ENCODE measurements at places on chromosomes 1 and 21. TPM values are rescaled to one million over a fixed set of nuclear protein-coding genes. Genes with fewer than 3 reads are reported as not detected.

The WNT3A gene
- not detected for total RNA-seq

The RCSD1 gene
- total RNA-seq = 42.7 TPM

The JAM2 gene
- 23.7 TPM for total RNA-seq

The DCLRE1B gene
- total RNA-seq = 2.1 TPM

The CFAP126 gene
- not detected for total RNA-seq

The ST6GALNAC5 gene
- 0.41 TPM for total RNA-seq

- no peaks in the 10 kb centered on the region for H3K36me3 ChIP-seq
- no peak for DNase-seq
- no peaks in the 10 kb centered on the region for H3K4me1 ChIP-seq
- H3K27me3 ChIP-seq = peaks cover 15% of the 10 kb centered on the region
- H3K4me3 ChIP-seq = no peak overlapping the region
Measured at GRCh38 chr1:207404849-207405525, 49.1 kb upstream of the CR2 start.

DNA sequence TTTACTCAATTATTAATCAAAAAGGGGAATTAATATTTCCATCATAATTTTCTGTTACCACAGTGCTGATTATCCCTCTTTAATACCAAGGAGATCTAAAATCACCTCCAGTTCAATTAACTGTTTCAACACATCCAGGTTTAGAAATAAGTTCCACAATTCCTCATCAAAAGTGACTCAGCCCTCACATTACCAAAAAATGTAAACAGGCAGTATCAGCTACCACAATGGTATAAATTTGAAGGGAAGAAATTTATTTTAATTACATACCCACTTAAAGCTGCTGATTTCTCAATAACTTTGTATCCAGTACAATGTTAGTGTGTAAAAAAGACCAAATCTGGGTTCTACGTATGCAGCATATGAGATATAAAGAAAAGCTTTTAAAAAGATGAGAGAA is 51.9 kb downstream of the EIF4G3 start:
- H3K27ac ChIP-seq = no peak overlapping the region
- no peak for DNase-seq
- H3K36me3 ChIP-seq = peaks cover 15% of the 10 kb centered on the region

GRCh38 chr1:109959974-109960744 is 24.4 kb upstream of the AHCYL1 start:
- no peaks in the 10 kb centered on the region for H3K36me3 ChIP-seq
- DNase-seq = no peak

DNA sequence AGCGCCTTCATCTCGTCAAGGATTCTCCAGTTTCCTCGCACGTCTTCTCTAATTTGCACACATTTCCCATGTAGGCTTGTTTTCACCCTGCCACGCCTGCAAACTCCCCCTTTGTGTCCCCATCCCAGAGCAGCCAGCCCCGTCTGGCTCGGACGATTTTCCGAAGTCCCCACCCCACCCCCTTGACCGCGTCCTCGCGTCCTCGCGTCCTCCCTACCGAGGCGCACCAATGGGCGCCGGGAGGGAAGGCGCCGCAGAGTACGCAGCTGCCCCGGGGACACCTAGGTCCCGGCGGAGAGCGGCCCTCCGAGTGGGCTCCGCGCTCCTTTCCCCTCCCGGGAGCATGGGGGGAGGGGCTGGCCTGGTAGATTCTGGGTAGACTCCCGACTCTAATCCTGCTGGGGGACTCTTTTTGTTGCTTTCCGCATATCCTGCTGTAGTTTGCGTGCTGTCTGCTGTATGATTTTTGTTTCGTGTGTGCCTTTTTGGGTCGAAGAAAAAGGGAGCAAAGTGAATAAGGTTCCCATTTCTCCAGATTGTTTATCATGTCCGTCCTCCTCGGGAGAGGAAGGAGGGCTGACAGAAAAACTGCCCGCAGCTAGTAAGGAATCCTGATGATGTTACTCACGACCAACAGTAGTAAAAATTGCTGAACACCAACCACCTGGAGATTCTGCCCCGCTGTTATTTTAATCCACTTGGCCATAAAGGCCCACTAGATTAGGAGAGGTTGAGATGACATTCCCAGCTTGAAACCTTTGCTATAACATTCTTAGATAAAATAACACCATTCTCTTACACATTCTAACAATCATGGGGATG is 1.5 kb downstream of the CACHD1 start:
- peaks cover 60% of the 10 kb centered on the region for H3K4me1 ChIP-seq
- H3K27me3 ChIP-seq = peaks cover 8% of the 10 kb centered on the region
- no peaks in the 10 kb centered on the region for H3K36me3 ChIP-seq
- peak overlapping the region; percentile 81 for H3K4me3 ChIP-seq

DNA sequence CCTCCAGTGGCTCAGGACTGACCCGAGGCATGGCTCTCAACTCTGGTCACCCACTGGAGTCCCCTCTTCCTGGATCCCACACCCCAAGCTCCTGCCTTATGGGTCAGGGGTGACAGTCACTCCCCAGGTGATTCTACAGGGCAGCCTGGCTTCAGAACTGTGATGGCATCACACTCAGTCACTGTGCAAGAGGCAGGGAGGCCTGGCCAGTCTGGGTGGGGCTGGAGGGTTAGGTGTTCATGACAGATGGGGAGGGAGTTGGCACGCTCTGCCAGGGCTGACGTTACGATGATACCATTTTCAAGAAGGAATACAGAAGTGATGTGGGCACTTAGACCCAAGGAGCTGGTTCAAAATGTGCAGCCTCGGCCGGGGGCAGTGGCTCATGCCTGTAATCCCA is 25.2 kb upstream of the ABCG1 start:
- peaks cover 1% of the 10 kb centered on the region for H3K4me1 ChIP-seq
- H3K27me3 ChIP-seq = no peaks in the 10 kb centered on the region
- DNase-seq = no peak
- no peaks in the 10 kb centered on the region for H3K36me3 ChIP-seq

- peaks cover 32% of the 10 kb centered on the region for H3K4me1 ChIP-seq
- no peaks in the 10 kb centered on the region for H3K36me3 ChIP-seq
- no peak overlapping the region for H3K27ac ChIP-seq
- no peak overlapping the region for H3K4me3 ChIP-seq
- H3K27me3 ChIP-seq = no peaks in the 10 kb centered on the region
- DNase-seq = no peak
Measured at GRCh38 chr1:21115098-21115760, 61.5 kb downstream of the EIF4G3 start.

DNA sequence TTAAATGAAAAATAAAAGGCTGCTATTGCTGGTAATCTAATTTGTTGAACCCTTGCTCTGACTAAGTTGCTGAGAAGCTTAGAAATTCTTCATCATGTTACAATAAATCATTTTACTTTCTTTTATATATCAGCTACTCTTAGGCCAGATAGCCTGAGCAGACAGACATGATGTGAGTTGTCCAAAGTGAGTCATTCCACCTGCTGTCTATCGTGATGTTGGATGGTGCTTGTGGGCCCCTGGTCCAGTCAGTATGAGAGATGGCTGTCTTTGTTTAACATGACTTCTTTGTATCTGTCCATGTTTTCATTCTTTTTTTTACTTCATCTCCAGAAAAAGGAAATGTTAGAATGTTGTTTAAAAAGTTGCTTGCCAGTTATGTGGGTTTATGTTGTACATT is 188.8 kb downstream of the ADGRL2 start:
- peaks cover 34% of the 10 kb centered on the region for H3K36me3 ChIP-seq
- no peak overlapping the region for H3K4me3 ChIP-seq

- no peaks in the 10 kb centered on the region for H3K4me1 ChIP-seq
- no peaks in the 10 kb centered on the region for H3K36me3 ChIP-seq
- no peak overlapping the region for H3K27ac ChIP-seq
- DNase-seq = no peak
- no peak overlapping the region for H3K4me3 ChIP-seq
Measured at GRCh38 chr21:20618878-20619277, 379.3 kb upstream of the NCAM2 start.

DNA sequence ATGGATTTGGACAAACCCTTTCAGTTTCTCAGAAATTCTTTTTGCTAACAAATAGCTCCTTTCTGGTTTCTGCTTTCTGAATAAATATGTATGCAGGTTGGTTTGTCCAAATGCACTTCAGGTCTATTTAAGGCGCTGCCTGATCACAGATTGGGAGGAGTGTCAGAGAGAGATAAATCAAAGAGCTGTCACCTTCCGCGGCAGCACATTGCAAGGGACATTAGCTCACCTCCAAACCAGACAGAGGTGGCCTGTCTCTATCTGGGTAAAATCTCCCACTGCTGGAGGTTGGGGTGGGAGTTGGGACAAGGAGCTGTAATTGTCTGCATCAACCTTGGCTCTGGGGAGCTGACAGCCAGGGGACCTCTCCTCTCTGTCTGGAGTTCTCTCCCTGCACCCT is 25.2 kb downstream of the PRAMEF20 start:
- no peak overlapping the region for H3K4me3 ChIP-seq
- no peak overlapping the region for H3K27ac ChIP-seq
- peaks cover 6% of the 10 kb centered on the region for H3K4me1 ChIP-seq
- no peaks in the 10 kb centered on the region for H3K36me3 ChIP-seq
- DNase-seq = no peak

- no peak overlapping the region for H3K27ac ChIP-seq
- no peaks in the 10 kb centered on the region for H3K36me3 ChIP-seq
- no peak for DNase-seq
- peaks cover 97% of the 10 kb centered on the region for H3K27me3 ChIP-seq
- no peak overlapping the region for H3K4me3 ChIP-seq
Measured at GRCh38 chr1:5617546-5617945, 374.7 kb downstream of the NPHP4 start.

- H3K4me1 ChIP-seq = no peaks in the 10 kb centered on the region
- no peaks in the 10 kb centered on the region for H3K36me3 ChIP-seq
- no peak overlapping the region for H3K27ac ChIP-seq
- H3K27me3 ChIP-seq = peaks cover 52% of the 10 kb centered on the region
- no peak overlapping the region for H3K4me3 ChIP-seq
Measured at GRCh38 chr1:4146101-4146500, 246.0 kb upstream of the C1orf174 start.

- H3K4me3 ChIP-seq = no peak overlapping the region
- no peaks in the 10 kb centered on the region for H3K27me3 ChIP-seq
- peaks cover 15% of the 10 kb centered on the region for H3K4me1 ChIP-seq
- H3K27ac ChIP-seq = no peak overlapping the region
- H3K36me3 ChIP-seq = no peaks in the 10 kb centered on the region
Measured at GRCh38 chr1:85243372-85243771, 16.1 kb downstream of the C1orf52 start.

Measured in left ventricle myocardium inferior (tissue), 1 donor.